ENCODE measurements at places on chromosomes 2 and 18.

DNA sequence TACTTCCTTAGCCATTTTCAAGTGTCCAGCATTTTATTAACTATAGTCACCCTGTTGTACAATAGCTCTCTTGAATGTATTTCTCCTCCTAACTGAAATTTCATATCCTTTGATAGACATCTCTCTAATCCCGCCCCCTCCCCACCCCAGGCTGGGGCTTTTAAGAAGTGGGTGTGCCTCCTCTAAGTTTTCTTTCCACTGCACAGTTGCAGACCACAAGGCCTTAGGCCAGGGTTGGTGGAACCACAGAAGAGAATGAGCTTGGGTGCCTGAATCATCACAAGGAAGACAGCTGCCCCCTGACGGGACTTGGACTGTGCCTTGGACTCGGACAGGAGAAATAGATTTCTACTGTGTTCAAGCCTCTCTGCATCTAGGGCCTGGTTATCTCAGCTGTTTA is 193.4 kb downstream of the HAUS1 start:
- no peak for DNase-seq

DNA sequence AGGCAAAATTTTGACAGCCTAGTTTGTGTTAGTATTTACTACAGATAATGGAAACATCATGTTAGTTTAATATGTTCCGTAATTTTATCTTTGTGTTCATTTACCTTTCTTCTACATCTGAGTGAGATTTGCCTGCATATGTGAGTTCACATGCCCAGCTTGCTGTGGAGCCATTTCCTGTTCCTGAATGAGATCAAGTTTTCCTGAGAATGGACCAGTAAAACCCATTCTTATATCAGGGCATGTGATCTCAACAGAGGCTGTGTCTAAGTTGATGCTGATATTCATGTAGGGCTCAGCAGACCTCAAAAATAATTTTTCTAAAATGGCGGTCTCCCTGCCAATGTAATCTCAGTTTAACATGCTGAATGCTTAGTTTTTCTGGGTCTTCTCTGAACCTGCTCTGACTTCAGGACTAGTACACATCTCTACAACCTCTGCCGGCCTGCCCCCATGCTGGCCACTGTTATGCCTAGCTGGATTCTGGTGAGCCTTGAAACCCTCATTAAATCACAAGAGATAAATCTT is 1.0 kb downstream of the IL1A start:
- no peak for DNase-seq

GRCh38 chr2:234249873-234250272 is 199.4 kb downstream of the SPP2 start:
- DNase-seq = no peak

DNA sequence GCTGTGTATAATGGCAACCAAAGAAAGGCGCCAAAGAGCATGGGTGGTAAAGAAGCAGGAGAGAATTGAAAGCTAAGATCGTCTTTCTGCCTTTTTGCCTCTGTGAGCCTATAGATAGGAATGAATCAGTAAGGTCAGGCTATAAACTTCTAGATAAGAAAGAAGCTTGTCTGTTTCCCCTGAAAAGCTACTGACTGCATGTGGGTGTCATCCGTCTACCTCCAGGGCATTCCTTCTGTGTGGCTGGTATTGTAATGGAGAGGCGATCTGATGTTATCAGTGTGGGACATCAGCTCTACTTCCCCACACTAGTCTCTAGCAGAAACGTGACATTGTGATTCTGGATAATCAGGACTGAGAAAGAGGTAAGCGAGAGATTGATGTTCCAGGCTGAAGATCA is 63.4 kb upstream of the PLA2R1 start:
- DNase-seq = no peak

DNA sequence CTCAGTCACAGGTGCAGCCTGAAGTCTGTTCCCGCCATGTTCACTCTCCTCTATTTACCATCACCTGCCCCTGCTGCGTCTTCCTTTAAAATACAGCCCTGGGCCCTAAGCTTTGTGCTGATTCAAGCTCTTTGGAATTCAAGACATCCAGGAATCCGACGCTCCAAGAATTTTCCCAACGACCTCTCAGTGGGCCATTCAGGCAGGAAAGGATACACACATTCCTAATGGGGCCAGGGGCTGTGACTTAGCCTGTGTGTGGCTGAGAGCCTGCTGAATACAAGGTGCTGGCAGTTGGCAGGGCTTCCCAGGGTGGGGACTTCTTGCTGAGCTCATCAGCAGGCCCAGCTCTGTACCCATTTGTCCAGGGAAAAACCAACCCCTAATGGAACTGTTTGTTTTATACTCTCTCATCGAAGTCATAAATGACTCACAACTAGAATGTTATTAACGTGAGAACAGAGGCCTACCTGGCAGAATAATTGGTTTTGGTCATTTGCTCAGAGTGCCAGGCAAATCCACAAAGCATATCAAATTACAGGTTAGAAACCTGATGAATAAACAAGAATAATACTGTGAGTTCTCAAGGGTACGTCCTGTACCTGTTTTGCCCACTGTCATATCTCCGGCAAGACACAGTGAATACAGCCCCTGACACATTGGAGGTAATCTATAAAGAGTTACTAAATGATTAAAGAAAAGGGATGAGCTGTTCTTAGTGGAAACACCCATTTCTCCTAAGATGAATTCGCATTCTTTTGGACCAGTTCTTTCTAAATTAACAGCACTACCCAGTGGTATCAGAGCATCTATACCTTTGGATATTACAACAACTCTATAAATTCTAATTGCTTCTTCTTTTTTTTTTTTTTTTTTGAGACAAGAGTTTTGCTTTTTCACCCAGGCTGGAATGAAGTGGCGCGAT is 12.6 kb upstream of the KCMF1 start:
- no peak for DNase-seq

DNA sequence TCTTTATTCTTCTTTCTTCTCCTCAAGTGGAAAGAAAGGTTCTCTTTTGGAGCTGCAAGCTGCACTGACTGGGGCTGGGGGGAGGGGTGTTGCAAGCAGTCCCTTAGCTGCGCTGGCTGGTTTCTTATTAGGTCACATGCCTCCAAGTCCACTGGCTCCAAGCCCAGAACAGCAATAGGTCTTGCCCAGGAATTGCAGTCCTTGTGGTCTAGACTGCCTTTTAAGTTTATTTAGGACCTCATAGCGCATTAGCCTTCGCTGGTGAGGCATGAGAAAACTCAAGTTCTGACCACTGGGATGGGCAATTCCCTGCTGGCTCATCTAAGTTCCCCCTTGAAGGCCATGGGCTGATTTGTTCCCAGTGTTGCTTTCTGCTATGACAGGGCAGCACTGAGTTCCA is 138.6 kb upstream of the SCN7A start:
- DNase-seq = no peak

GRCh38 chr2:206471524-206472062 is 28.3 kb downstream of the ADAM23 start:
- no peak for DNase-seq

DNA sequence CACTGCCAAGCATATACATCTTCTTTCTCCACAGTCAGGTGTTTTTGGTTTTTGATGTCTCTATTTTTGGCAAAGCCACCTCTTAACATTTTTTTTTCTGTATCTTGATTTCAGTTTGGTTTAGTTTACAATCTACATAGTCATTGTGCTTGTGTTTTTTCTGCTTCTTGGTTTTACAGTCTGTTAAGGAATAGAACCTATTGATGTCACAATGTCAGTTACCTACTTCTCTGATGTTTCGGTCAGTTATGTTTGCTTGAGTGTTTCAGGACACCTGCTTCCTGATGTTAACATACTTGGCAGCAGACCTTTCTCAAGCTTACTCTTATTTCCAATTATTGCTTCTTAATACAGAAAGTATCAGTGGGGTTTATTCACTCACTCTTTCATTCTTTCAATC is 253.3 kb downstream of the SPAG16 start:
- DNase-seq = no peak

- no peak for DNase-seq
Measured at GRCh38 chr2:239596792-239597191, 196.0 kb upstream of the HDAC4 start.

- no peak for DNase-seq
Measured at GRCh38 chr2:238031751-238032150, 29.1 kb upstream of the SCLY start.

DNA sequence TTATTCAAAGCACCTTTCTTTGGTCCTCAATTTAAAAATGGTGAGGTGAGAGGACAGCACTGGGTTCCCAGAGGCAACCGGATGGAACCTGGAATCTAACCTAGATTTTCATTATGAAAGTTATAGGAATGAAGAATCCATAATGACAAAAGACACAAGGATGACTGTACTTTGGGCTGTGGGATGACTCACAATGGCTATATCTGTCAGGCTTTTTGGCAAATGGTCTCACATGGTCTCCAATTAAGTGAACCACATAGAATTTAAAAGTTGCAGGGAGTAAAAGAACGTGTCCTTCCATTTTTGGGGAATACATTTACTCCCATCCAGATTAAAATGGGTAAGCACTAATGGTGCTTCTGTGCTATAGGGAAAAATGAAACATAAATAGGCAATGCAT is 31.8 kb upstream of the LYPD1 start:
- no peak for DNase-seq

GRCh38 chr18:79531926-79532312 is 136.2 kb downstream of the NFATC1 start:
- no peak for DNase-seq

DNA sequence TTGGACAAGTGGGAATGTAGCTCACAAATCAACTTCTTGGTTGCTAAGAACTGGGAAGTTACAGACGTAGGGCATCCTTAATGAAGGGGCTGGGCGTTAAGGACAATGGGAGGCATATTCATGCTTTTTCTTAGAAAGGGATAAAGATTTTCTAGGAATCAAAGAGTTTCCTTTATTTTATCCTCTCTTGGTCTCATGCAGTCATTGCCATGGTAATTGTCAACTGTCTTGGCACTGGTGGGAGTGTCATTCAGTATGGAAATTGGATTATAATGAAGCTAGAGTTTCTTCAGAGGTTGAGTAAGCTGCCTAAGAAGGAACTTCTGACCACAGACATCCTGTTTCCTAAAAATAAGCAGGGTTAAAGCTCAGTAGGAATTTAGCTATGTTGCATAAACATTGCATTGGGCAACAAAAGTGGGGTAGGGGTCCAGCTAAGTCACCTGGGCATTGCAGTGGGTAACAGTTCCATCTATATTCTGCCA is 114.0 kb downstream of the LYPD6B start:
- no peak for DNase-seq

- no peak for DNase-seq
Measured at GRCh38 chr18:54263904-54264336, 5.4 kb upstream of the POLI start.

DNA sequence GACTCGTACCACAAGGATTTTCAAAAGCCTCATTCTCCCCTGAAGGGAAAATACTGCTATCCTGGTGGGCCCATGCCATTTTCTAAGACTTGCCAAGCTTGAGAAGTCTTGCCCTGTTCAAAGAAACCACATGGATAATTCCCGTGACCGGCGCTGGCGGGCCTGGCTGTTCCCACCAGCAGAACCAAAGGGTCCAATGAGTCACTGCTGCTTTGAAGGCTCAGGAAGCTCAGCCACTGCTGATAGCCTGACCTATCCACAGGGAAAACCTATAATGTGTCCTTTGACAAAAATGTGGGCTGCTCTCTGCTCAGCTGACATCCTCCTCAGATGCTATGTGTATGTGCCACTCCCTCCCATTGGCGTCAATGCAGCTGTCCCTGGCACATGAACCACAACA is 137.9 kb upstream of the RAB12 start:
- DNase-seq = no peak

- no peak for DNase-seq
Measured at GRCh38 chr2:173232956-173233744, 121.5 kb upstream of the CDCA7 start.

DNA sequence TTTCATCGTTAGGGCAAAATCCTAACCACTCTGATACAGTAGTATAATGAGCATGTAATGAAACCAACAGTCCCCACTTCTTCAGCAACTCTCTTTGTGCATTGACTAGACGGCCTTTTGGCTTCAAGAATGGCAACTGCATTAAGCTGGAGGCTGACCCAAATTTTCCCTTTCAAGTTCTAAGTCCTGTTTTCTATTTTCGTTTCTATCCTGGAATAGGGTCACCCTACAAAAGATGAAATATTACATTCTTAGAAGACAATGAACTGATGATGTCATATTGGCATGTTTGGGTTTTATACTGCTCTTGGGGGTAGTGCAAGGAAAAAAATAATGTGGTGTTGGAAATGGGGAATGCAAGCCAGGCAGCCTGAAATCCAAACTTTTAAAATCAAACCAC is 254.4 kb downstream of the ETAA1 start:
- no peak for DNase-seq

GRCh38 chr18:7822435-7823331 is 255.6 kb downstream of the PTPRM start:
- DNase-seq = no peak

GRCh38 chr18:67376372-67376771 is 140.1 kb downstream of the DSEL start:
- no peak for DNase-seq

- DNase-seq = no peak
Measured at GRCh38 chr2:112701052-112701451, 19.8 kb upstream of the NT5DC4 start.

DNA sequence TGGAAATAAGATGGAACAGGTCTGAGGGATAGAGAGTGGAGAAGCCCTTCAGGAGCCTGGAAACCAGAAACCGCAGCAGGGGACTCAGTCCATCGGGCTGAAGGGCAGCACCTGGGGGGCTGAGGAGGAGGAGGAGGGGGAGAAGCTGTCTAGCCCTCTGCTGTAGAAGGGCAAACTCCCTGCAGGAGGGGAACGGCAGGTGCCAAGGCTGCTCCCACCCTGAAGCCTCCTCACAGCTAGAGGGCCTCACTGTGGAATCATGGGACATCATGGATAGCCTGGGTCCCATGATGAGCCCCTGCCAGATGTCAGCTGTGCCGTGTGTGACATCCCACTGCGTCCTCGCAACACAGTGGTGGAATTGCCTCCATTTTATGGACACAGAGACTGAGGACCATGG is 435 bp downstream of the MYO7B start:
- no peak for DNase-seq
